ENCODE measurements at places on chromosomes 4 and X.

GRCh38 chrX:116872931-116873330 lies 410.2 kb upstream of the CT83 start:
- no peak overlapping the region for H3K4me3 ChIP-seq
- H3K27ac ChIP-seq, result peak overlapping the region; percentile 16
- H3K4me1 ChIP-seq, result peaks cover 4% of the 10 kb centered on the region
- H3K27me3 ChIP-seq, result no peaks in the 10 kb centered on the region
- no peak for DNase-seq

DNA sequence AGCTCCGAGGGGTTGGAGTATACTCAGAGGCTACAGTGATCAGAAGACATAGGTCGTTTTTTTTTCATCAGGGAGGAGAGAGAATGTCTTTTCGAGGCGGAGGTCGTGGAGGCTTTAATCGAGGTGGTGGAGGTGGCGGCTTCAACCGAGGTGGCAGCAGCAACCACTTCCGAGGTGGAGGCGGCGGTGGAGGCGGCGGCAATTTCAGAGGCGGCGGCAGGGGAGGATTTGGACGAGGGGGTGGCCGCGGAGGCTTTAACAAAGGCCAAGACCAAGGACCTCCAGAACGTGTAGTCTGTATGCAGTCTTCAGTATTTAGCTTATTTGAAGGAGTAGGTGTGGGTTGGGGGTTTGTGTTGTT lies 500 bp downstream of the GAR1 start:
- peak overlapping the region; percentile 99 for H3K4me3 ChIP-seq
- peaks cover under 1% of the 10 kb centered on the region for H3K27me3 ChIP-seq
- DNase-seq, result no peak
- H3K4me1 ChIP-seq, result peaks cover 30% of the 10 kb centered on the region
- H3K27ac ChIP-seq, result peak overlapping the region; percentile 98

- DNase-seq, result no peak
- H3K27me3 ChIP-seq, result no peaks in the 10 kb centered on the region
- no peaks in the 10 kb centered on the region for H3K4me1 ChIP-seq
- H3K27ac ChIP-seq, result no peak overlapping the region
- no peaks in the 10 kb centered on the region for H3K36me3 ChIP-seq
Observed at GRCh38 chr4:53105313-53105712, 243.2 kb downstream of the RASL11B start.

DNA sequence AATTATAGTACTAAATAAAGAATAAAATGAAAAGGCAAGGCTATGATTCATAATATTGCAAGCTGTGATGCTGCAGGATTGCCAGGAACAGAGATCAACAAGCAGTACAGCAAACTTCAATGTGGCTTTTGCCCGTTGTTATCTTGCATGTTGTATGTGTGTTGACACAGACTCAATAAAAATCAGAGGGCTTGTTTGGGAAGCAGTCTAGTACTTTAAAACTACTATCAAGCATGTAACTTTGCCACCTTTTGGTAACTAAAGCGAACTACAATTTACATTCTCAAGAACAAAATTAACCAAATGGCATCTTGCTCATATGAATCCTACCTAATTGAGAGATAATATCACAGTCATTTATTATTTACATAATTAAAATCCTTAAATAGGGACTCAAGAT lies 79.8 kb upstream of the GPM6A start:
- H3K36me3 ChIP-seq, result no peaks in the 10 kb centered on the region
- H3K4me1 ChIP-seq, result no peaks in the 10 kb centered on the region
- no peak overlapping the region for H3K4me3 ChIP-seq
- H3K27ac ChIP-seq, result no peak overlapping the region
- no peak for DNase-seq

GRCh38 chrX:145213504-145213903 lies 33.8 kb upstream of the SPANXN1 start:
- H3K27me3 ChIP-seq, result no peaks in the 10 kb centered on the region
- no peak for DNase-seq
- H3K27ac ChIP-seq, result no peak overlapping the region
- H3K4me3 ChIP-seq, result no peak overlapping the region
- no peaks in the 10 kb centered on the region for H3K36me3 ChIP-seq
- no peaks in the 10 kb centered on the region for H3K4me1 ChIP-seq
